HT1080 (cell line): ENCODE measurements at places on chromosomes 4 and X.

DNA sequence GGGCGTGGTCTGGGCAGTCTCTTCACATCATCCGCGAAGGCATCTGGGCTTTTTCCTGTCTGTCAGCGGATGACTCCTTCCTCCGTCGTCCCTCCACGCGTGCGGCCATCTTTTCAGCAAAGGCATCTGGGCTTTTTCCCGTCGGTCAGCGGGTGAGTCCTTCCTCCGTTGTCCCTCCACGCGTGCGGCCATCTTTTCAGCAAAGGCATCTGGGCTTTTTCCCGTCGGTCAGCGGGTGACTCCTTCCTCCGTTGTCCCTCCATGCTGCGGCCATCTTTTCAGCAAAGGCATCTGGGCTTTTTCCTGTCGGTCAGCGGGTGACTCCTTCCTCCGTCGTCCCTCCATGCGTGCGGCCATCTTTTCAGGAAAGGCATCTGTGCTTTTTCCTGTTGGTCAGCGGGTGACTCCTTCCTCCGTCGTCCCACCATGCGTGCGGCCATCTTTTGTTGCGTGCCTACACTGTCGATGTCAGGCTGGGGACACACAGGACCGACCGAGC is 12.3 kb upstream of the TMEM271 start:
- DNase-seq = no peak

DNA sequence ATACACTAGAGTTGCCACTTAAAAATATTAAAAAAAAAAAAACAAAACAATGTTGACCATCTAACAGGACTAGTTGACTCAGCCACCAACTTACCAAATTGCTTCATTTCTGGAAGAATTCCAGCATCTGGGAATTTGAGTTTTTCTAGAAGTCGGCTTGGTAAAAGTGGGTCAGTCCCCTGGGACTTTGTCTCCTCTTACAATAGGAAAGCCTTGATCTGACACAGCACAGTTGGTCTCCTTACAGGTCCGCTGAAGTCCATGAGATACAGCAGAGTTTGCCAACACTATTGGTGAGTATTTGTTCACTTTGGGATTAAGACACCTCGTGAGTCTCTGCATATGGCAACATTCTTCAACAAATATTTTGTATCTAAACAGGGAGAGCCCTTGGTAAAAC is 18.2 kb upstream of the DDIT4L start:
- peak; percentile 4 for DNase-seq

DNA sequence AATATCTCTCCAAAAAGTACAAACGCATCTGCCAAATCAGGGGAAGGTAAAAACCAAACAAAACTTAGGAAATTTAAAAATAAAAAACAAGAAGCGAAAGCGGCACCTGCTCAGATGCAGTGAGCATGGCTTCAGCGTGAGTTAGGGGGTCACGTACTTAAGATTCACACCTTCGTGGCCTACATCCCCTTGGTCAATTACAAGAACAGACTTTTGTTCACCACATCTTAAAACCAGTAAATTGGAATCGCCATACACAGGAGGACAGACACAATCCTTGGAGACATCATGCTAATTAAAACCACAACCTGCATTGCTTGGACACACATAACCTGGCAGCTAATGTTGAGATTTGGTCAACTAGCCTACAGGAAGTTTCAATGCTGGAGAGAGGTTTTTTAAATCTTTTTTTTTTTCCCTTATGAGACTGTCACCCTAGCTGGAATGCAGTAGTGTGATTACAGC is 12.5 kb upstream of the SEL1L3 start:
- DNase-seq = no peak

GRCh38 chr4:124745985-124746801 is 33.7 kb upstream of the ANKRD50 start:
- DNase-seq = no peak

- no peak for DNase-seq
Measured at GRCh38 chrX:44843318-44843702, 511 bp upstream of the DUSP21 start.

DNA sequence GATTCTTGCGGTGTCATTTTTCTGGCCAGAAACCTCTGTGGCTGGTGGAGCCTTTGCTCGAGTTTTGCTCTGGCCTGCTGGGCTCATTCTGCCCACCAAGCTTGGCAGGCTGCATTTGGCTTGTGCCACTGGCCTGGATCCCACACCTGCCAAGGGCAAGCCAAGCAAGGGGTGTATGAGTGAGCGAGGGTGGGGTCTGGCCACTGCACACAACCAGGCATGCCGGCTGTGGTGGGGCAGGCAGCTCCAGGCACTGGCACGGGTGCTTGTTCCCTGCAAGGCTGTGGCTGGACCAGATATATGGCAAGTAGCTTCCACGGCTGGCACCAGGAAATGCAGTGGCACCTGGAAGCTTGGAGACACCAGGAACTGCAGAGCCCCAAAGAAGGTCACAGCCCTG is 68.6 kb upstream of the PPP3CA start:
- DNase-seq = no peak

- no peak for DNase-seq
Measured at GRCh38 chr4:123399627-123400358, 3.2 kb downstream of the SPRY1 start.

- DNase-seq = no peak
Measured at GRCh38 chr4:8897251-8898167, 25.9 kb upstream of the HMX1 start.

DNA sequence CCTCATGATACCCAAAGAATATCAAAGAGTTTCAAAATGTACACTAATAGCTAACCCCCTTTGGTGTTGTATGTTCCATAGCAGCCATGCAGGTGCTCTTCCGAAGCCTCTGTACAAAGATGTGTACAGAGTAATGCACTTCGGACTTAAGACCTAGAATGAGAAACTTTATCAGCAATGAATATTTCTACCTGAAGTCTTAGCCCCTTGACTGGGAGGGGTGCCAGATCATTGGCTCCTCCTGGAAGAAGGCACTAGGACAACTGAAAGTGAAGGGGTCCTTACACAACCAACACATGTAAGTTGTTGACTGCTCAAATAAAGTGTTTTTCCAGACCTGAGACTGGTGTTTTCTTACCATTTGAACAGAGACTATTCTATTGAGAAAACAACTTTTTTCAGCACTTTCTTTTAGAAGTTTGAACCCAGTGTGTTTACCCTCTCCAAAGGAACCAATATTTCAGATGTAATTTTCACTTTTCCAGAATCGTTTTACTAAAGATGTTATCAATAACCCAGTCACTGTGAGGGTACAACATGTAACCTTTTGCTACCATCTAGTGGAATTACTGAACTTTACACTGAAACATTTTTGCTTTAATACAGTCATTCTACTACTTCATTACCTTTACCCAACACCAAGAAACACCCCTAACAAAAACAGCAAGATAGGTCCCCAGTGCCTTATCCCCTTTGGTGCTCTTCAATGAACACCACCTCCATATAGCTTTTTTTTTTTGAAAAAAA is 33.3 kb upstream of the PRDX4 start:
- no peak for DNase-seq

- no peak for DNase-seq
Measured at GRCh38 chr4:64880557-64880956, 471.3 kb upstream of the TECRL start.

GRCh38 chr4:130110189-130110588 is 1014.2 kb downstream of the C4orf33 start:
- no peak for DNase-seq

GRCh38 chr4:87516683-87517082 is 12.5 kb downstream of the SPARCL1 start:
- DNase-seq = no peak

DNA sequence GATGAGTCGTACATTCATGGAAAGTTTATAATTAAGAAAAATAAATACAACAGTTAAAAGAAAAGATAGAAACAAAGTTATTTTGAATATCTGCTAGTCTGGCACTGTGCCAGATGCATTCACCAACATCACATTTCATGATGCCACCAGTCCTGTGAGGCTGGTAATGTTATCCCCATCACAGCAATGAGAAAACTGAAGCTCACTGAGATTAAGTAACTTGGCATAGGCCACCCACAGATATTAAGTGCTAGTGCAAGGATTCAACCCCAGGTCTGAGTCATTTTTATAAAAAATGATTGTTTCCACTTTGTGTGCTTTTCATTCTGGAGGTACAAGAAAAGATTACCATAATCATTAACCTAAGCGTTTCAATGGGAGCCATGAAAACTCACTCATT is 65.0 kb upstream of the IL15 start:
- no peak for DNase-seq

DNA sequence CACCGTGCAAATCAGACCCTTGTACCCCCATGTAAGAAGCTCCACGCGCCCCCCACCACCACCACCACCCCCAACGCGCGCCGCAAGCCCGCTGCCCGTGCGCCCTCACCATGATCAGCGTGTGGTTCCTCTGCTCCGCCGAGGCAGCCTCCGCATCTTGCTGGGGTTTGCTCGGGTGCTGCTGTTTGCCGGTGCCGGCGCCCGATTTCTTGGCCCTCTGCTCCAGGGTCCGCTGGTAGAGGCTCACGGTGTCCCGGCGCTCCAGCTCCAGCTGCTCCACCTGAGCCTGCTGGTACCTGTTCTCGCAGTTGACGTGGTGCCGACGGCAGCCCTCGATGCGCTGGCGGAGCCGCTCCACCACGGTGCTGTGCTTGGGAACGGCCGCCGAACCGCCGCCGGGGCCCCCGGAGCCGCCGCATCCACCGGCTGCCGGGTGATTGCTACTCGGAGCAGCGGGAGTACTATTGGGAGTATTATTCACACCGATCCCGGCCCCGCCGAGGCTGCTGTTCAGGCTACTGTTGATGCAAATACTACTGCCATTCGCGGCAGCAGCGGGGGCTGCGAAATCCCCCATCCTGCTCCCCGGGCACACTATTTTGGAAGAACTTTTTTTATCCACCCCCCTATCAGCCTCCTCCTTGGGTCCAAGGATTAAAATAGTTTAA is 1.1 kb downstream of the MAML3 start:
- DNase-seq = peak; percentile 38

DNA sequence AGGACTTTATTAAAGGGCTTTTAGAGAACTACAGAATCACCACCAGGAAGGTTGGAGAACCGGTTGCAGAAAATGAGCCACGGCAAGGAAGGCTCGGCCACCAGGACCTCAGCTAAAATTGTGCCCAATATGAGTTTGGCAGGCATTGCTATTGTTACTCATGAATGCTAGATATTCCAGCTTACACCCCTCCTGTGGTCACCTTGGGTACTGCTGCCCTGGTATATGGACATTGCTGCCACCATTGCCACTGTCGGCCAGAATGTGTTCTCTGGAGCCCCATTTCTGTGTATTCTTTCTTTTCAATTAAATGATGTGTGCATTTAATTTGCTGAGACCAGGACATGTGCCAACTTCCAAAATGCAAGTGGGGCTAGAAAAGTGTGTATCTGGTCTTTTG is 626.7 kb upstream of the BOD1L1 start:
- DNase-seq = peak; percentile 34

- DNase-seq = no peak
Measured at GRCh38 chr4:3290889-3291321, 1.9 kb upstream of the RGS12 start.

DNA sequence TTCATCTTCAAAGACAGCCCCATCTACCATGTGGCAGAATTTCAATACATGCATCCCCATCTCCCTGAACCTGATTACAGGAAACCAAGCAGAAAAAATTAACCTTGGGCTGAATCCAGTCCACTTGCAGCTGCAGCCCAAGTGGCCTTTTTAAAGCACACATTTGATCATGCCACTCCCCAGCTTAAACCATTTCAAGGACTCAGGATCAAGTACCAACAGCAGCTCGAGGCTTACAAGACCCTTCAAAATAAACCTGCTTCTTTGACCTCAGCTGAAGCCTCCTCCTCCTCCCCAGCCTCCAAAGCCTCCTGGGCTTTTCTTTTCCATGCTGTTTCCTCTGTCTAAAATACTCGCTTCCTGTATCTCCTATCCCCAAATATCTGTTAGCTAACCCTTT is 50.7 kb upstream of the KIT start:
- DNase-seq = no peak

GRCh38 chr4:129378364-129378763 is 282.4 kb downstream of the C4orf33 start:
- DNase-seq = no peak

- no peak for DNase-seq
Measured at GRCh38 chr4:51958199-51958968, 61.8 kb downstream of the LRRC66 start.

- no peak for DNase-seq
Measured at GRCh38 chrX:67544281-67545035, 637 bp downstream of the AR start.

DNA sequence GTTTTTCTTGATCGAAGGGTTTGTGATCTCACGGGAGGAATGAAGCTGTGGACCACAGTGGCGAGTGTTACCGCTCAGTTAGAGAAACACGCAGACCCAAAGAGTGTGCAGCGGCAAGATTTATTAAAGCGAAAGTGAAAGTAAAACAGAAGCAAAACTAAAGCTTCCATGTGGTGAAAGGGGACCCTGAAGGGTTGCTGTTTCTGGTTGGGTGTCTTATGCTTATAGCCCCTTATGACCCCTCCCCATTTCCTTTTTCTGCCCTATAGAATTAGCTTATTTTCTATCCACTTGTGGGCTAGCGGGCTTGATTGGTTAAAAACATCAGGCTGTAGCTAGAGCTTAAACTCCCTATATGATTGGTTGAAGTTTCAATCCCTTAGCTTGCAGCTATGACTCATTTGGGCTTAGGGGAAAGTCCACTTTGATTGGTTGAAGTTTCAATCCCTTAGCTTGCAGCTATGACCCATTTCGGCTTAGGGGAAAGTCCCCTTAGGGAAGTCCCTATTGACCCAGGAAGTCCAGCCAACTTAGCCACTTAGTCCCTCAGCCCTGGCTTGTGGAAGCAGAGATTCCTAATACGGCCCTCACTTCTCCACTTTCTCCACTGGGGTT is 171.2 kb upstream of the NWD2 start:
- peak; percentile 77 for DNase-seq

- no peak for DNase-seq
Measured at GRCh38 chr4:52377563-52377962, 281.5 kb downstream of the USP46 start.

DNA sequence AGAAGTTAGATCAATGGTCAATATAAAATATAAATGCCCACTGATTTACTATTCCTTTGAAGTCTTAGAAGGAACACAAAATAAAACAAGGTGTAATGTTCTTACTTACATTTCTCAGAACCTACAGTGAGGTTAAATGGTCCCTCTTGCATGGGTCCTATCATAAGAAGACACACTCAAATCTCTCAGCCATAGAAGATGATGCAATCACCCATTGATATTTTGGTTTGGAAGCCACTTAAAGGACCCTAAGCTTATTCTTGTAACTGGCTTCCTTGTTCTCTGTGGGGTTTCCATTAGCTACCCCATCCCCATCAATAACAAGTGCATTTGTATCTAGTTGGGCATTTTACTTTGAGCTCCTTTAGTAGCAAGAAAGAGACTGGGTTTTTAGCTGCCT is 15.1 kb downstream of the REELD1 start:
- DNase-seq = no peak
